ENCODE measurements at places on chromosomes 12 and 14.

- no peak for DNase-seq
These were observed 41.3 kb upstream of the RNU6-8 start for GRCh38 chr14:32244404-32244803.

GRCh38 chr14:64502887-64503433, 678 bp downstream of the ZBTB25 start:
- DNase-seq: no peak

DNA sequence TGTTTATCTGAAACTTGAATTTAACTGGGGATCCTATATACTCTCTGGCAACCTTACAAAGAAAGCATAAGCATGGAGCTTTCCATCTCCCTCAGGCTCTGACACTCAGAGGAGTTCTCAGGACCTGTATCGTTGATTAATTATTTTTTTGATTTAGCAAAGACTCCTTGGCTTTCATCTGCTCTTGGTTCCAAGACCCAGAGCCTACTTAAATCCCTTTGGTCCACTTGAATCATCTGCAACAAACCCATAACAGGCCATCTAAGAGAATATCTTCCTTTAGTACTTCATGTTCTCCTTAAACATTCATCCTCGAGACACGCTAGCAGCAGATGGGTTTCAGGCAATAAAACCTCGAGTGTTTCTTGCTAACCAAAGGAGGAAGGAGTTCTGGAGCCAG, 85.4 kb downstream of the ZFP36L1 start:
- no peak for DNase-seq

DNA sequence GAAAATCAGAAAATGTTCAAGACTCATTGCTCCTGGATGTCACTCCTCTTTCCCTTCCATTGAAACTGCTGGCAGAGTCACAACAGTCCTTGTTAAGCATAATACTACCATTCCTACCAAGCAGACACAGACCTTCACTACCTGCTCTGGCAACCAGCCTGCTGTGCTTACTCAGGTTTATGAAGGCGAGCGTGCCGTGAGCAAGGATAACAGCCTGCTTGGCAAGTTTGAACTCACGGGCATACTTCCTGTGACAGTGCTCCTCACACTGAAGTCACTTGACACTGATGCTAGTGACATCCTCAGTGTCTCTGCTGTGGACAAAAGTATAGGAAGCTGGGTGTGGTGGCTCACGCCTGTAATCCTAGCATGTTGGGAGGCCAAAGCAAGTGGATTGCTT, 15.7 kb upstream of the PHETA1 start:
- DNase-seq: no peak

DNA sequence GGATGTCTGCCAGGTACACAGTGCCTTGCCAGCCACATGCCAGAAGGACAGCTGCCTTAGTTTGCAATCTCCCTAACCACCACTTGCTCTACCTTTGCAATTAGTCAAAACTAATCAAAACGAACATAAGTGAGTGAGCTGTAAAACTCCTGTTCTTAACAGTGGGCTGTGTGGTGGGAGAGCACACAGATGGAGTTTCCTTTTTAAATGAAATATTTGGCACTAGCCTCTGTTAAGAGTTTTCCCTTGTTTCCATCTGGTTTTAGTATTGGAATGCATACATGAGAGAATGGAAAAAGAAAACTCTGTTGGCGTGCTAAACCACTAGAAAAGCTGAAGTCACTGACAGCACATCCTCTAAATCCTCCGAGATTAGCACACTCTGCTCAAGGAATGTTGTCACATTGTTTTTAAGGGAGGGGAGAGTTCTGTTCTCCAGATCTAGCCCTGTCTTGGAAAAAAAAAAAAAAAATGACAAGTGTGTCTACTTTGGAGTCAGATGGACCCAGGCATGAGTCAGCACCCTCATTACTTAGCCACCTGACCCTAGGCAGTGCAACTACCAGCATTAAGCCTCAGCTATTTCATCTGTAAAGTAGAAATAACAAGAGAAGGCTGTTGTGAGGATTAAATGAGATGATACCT, 83.9 kb downstream of the STXBP6 start:
- DNase-seq: no peak

- no peak for DNase-seq
These were observed 79.3 kb downstream of the ARF6 start for GRCh38 chr14:49972131-49972671.

DNA sequence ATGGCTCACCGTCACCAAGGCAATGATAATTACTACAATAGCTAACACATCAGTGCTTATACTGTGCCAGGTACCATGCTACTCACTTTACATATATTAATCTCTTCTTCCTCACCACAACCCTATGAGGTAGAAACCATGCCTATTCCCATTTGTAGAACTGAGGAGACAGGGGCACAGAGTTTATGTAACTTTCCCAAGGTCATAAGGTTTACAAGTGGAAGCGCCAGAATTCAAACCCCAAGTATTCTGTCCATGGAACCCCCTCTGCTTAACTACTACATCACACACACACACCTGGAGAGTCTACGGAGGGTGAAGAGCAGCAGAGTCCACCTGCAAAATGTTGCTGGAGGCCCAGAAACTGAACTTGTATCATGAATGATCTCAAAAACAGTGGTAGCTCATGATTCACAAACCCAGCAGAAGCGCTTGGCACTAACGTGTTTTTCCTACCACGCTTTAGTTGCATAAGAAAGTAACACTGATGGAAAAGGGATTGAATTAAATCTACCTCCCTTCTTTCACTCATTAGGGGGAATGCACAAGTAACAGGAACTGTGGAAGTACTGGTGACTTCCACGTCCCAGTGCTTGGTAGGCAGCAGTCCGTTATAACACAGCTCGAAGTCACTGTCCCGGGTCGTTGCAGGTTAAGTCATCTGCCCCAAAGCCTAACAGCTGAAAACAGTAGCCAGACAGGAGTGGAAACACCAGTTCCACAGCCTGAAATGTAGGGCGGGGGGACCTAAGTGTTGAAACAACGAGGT, 2.0 kb downstream of the ITPR2 start:
- DNase-seq: no peak

DNA sequence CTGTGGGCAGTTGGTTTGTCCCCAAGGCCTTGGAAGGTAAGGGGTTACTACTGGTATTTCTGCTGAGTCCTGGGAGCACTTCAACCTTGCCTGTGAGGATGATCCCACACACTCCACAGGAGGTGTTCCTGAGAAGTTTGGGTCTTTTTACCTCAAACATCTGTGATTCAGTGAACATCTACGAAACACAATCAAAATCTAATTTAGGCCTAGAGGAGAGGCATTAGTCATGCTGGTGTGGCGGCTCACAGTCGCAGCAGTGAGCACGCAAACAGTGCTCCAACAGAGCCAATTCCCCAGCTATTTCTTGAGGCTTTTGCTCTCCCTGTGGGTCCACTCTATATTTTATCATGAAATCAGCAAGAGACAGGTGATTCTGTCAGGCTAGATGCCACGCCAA, 107.6 kb downstream of the APAF1 start:
- no peak for DNase-seq

- peak; percentile 30 for DNase-seq
These were observed 4.0 kb downstream of the FGF6 start for GRCh38 chr12:4441355-4442335.

DNA sequence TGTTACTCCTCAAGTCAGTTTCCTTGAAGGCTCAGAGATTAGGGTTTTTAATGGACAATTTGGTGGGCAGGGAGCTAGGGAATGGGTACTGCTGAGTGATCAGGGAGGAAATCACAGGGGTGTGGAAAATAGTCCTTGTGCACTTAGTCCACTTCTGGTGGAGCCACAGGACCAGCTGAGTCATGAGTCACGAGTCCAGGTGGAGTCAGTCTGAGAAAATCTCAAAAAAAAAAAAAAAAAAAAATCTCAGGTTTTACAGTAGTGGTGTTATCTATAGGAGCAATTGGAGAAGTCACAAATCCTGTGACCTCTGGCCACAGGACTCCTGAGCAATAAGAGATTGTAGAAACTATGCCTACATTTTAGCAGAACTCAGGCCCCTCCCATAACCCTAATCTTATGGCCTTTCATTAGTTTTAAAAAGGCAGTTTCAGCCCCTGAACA, 28.2 kb upstream of the AMN1 start:
- DNase-seq: no peak

DNA sequence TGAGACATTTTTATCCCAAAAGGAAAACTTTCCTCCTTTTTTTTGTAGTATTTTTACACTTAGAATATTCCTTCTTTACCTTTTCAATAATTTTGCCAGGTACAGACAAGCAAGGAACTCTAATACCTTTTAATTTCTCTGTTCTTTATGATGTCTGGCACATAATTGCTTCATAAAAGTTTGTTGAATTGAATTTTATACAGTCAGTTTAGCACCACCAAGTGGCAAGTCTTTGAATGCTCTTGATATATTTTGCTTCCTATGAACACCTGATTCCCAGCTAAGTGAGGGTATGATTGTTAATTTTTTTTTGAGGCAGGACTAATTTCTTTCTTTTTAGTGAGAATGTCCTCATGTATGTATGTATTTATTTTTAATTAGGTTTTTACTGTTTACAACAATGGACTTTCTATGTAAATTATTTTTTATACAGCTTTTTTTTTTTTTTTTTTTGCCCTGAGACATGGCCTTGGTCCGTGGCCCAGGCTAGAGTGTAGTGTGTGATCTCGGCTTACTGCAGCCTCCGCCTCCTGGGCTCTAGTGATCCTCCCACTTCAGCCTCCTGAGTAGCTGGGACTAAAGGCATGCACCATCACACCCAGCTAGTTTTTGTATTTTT, 6.9 kb downstream of the TBC1D15 start:
- DNase-seq: no peak

- no peak for DNase-seq
These were observed 120.8 kb downstream of the KCNK10 start for GRCh38 chr14:88202286-88202685.

- no peak for DNase-seq
These were observed 144.8 kb upstream of the NAV3 start for GRCh38 chr12:77685901-77686300.

DNA sequence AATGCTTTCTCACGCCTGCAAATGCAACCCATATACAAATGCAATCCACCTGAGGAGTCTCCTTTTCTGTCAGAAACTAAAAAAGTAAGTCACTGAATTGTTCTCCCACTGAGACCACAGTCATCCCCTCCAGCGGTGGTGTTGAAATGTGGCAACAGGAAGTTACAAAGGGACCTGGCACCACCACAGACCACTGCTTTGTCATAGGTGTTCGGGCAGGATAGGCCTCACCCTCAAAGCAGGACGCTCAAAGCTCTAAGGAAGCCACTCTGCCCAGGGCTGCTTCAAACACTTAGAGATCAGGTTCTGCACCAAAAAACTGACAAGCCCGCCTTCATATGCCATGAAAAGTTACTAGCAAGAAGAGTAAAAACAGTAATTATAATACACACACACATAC, 11.3 kb downstream of the PHLDA1 start:
- DNase-seq: peak; percentile 86

- DNase-seq: no peak
These were observed 366.3 kb upstream of the GARIN6 start for GRCh38 chr12:99281277-99281676.

- peak; percentile 64 for DNase-seq
These were observed 36.5 kb downstream of the CORO1C start for GRCh38 chr12:108694812-108695278.

- DNase-seq: no peak
These were observed 9.3 kb downstream of the ST8SIA1 start for GRCh38 chr12:22325218-22325617.

- no peak for DNase-seq
These were observed 21.5 kb downstream of the PPTC7 start for GRCh38 chr12:110561471-110562201.

DNA sequence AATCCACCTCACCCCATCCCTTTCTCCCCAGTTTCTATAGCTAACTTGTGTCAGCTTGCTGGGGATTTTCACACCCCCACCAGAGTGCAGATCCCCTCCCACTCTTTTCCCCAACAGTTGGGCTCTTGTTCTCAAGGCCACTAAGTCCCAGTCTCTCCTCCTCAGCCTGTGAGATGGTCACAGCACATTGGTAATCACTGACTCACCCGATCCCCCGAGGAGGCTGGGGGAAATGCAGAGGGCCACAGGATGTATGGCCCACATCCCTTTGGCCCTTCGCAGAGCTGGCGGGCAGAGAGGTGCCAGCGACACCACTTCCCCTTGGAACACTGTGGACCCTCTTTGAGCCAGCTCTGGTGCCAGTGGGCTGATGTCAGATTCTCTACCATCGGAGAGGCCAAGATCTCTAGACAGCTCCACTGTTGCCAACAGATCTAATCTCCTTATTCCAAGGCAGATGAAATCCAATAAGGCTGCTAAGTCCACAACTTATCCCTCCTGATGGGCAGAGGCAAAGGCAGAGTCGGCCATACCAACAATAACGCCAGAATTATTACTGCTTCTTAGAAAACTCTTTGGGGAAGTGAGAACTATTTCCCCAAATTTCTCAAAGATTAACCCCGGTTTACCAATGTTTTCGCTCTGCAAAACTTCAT, 1.6 kb downstream of the FMNL3 start:
- DNase-seq: peak; percentile 64

DNA sequence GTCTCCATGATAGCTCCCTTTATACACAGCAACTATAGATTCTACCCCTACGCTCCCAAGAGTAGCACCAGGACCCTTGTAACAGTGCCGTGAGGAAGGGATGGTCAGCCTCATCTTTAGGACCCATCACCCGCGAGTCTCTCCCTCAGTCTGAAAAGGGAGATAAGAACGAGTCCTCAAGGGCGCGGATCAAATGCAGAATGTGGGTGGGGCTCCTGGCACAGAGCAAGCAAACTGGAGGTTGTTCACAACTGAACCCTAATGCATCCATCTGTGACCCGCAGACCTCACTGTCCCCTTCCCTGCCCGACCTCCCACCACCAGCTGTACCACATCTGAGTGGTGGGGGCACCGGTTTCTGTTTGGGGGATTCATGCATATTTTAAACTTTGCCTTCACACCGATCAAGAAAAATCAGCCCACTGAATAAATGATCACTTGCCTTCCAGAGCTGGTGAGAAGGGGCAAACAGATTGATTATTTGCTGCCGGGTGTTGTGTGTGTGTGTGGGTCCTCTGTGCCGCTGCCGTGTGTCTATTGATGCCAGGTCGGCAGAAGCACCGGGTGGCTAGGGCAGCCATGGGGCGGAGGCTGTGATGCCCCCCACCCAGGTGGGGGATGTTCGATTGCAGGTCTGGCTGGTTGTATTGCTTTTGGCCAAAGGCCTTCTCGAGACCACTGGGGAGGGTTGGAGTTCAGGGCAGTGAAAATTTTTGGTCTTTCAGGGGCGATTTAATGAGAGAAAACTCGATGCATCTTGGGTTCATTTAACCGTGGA, 35.7 kb upstream of the BEGAIN start:
- DNase-seq: no peak

- no peak for DNase-seq
These were observed 100.6 kb downstream of the TNFAIP2 start for GRCh38 chr14:103223818-103224352.

DNA sequence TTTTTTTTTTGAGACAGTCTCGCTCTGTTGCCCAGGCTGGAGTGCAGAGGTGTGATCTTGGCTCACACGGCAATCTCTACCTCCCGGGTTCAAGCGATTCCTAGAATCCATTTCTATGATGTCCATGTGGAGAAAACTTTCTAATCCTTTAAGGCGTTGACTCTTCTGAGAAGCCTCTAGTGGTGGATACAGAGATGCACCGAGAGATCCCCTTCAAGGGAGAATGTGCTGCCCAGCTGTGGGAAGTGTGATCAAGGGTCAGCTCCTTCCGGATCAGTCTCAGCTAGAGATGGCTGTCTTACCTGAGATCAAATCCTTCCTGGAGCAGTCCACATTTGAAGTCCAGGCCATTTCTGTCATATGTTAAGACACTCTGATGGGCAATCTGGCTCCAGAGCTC, 92.7 kb upstream of the HECTD1 start:
- DNase-seq: no peak
